ENCODE measurements at places on chromosomes 3 and 15.

GRCh38 chr3:119305286-119305685 lies 11.1 kb downstream of the ARHGAP31 start:
- DNase-seq, result no peak

DNA sequence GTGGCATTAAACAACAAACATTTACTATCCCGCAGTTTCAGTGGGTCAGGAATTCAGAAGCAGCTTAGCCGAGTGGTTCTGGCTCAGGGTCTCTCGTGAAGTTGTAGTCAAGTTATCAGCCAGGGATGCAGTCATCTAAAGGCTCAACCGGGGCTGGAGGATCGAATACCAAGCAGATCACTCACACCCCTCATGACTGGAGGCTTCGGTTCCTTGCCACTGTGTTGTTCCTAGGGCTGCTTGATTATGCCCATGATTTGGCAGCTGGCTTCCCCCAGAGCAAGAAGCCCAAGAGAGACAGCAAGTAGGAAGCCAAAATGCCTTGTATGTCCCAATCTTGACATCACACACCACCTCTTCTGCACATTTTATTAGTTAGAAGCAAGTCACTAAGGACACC lies 33.9 kb upstream of the CDCP1 start:
- no peak for DNase-seq

- no peak for DNase-seq
Observed at GRCh38 chr15:48178648-48178931, 495 bp upstream of the MYEF2 start.

DNA sequence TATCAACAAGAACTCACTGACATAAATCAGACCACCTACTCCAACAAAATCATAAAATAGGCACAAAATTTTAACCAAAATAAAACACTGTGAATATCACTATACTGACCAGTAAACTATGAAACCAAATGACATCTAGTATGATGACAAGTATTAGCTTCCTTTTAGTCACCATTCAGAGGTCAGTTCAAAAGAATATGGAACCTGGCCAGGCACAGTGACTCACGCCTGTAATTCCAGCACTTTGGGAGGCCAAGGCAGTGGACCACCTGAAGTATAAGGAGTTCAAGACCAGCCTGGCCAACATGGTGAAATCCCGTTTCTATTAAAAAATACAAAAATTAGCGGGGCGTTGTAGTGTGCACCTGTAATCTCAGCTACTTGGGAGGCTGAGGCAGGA lies 65.8 kb downstream of the SMARCC1 start:
- no peak for DNase-seq
